ENCODE measurements at places on chromosomes 16 and 17. TPM values are rescaled to one million over a fixed set of nuclear protein-coding genes. Genes with fewer than 3 reads are reported as not detected.

DNA sequence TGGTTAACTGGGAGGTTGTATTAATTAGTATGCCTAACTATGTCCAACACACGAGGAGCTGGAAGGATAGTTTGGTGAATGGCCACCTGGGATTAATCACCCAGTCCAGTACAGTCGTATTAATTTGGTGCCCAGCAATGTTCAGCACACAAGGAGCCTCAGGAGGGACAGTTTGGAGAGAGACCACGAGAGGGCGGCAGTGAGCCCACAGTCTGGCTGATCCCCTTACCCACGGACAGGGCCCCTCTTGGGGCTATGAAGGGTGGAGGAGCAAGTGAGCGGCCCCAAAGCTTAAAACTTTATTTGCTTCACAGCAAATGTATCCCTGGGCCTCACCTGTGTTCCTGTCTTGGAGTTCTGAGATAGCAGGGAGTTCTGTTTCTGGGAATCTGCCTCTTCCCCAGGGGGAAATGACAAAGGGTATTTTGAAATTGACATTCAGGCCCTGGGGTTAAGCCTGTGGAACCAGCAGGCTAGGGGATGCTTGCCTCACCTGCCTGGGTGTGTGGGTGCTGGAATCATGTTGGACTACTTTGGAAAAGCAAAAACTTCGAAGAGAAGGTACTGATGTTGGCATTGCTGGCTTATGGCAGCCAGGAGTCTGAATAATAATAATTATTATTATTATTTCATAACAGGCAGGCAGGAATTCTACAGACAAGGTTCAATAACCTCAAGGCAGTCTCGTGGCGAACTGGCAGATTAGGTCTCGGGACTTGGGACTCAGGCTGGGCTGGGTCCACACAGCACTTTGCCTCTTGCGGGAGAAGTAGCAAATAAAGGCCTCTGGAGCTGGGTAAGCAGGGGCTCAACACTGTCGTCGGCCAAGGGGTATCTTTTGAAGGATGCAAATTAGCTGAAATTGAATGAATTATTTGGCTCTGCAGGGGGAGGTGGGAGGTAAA lies 227.6 kb upstream of the ASIC2 start:
- H3K4me1 ChIP-seq = no peaks in the 10 kb centered on the region
- H3K27me3 ChIP-seq = peaks cover 17% of the 10 kb centered on the region
- no peak overlapping the region for H3K27ac ChIP-seq
- peak; percentile 96 for DNase-seq

KRT222 gene
- 2.3 TPM for total RNA-seq

GRCh38 chr16:81720973-81721906 lies 57.9 kb upstream of the PLCG2 start:
- no peaks in the 10 kb centered on the region for H3K27me3 ChIP-seq
- H3K4me3 ChIP-seq = no peak overlapping the region
- H3K27ac ChIP-seq = no peak overlapping the region
- H3K36me3 ChIP-seq = no peaks in the 10 kb centered on the region
- no peaks in the 10 kb centered on the region for H3K4me1 ChIP-seq

AGRP gene
- not detected for total RNA-seq

PRR35 gene
- 0.62 TPM for total RNA-seq

- H3K4me1 ChIP-seq = peaks cover 7% of the 10 kb centered on the region
- peaks cover 26% of the 10 kb centered on the region for H3K27me3 ChIP-seq
- H3K27ac ChIP-seq = no peak overlapping the region
- H3K36me3 ChIP-seq = no peaks in the 10 kb centered on the region
These were observed 1.5 kb downstream of the ZFPM1 start for GRCh38 chr16:88454523-88454947.

GRCh38 chr16:56637814-56638750 lies at the start of gene MT1A:
Gene MT1A (plus strand): TSS chr16:56638666. CDS start chr16:56638739, 73 bp downstream.
- H3K4me3 ChIP-seq = peak within 1 kb of the TSS; percentile 70
- H3K36me3 ChIP-seq = no peaks in the 10 kb centered on the region
- DNase-seq = peak; percentile 88
- H3K27me3 ChIP-seq = peaks cover 100% of the 10 kb centered on the region
- no peak within 1 kb of the TSS for H3K27ac ChIP-seq

CRYM gene
- 14.2 TPM for total RNA-seq

NLGN2 gene
- total RNA-seq = 109 TPM

- H3K27me3 ChIP-seq = no peaks in the 10 kb centered on the region
- H3K36me3 ChIP-seq = peaks cover 25% of the 10 kb centered on the region
- no peak overlapping the region for H3K27ac ChIP-seq
- no peak overlapping the region for H3K4me3 ChIP-seq
- H3K4me1 ChIP-seq = peaks cover 34% of the 10 kb centered on the region
These were observed 936 bp upstream of the RASL10B start for GRCh38 chr17:35730400-35731005.

- no peaks in the 10 kb centered on the region for H3K36me3 ChIP-seq
- H3K4me1 ChIP-seq = no peaks in the 10 kb centered on the region
- H3K27me3 ChIP-seq = no peaks in the 10 kb centered on the region
- DNase-seq = peak; percentile 55
These were observed 41.3 kb downstream of the GAS7 start for GRCh38 chr17:10156948-10157607.

GRCh38 chr16:86584726-86585721 lies 6.7 kb downstream of the FOXL1 start:
- peaks cover 78% of the 10 kb centered on the region for H3K27me3 ChIP-seq
- DNase-seq = no peak
- no peaks in the 10 kb centered on the region for H3K4me1 ChIP-seq

C16orf96 gene
- total RNA-seq = 1.6 TPM

- peak overlapping the region; percentile 44 for H3K27ac ChIP-seq
- no peaks in the 10 kb centered on the region for H3K27me3 ChIP-seq
- DNase-seq = no peak
These were observed 47.5 kb downstream of the XYLT1 start for GRCh38 chr16:17423221-17423620.

- H3K4me3 ChIP-seq = no peak overlapping the region
- peaks cover 9% of the 10 kb centered on the region for H3K4me1 ChIP-seq
- no peaks in the 10 kb centered on the region for H3K27me3 ChIP-seq
- DNase-seq = peak; percentile 79
These were observed 8.4 kb upstream of the MEOX1 start for GRCh38 chr17:43669971-43670644.

- peak overlapping the region; percentile 91 for H3K4me3 ChIP-seq
- H3K27me3 ChIP-seq = no peaks in the 10 kb centered on the region
- no peak overlapping the region for H3K27ac ChIP-seq
- H3K36me3 ChIP-seq = peaks cover 47% of the 10 kb centered on the region
- peak; percentile 81 for DNase-seq
- peaks cover 10% of the 10 kb centered on the region for H3K4me1 ChIP-seq
These were observed 3.0 kb downstream of the PFN1 start for GRCh38 chr17:4945176-4945943.

DNA sequence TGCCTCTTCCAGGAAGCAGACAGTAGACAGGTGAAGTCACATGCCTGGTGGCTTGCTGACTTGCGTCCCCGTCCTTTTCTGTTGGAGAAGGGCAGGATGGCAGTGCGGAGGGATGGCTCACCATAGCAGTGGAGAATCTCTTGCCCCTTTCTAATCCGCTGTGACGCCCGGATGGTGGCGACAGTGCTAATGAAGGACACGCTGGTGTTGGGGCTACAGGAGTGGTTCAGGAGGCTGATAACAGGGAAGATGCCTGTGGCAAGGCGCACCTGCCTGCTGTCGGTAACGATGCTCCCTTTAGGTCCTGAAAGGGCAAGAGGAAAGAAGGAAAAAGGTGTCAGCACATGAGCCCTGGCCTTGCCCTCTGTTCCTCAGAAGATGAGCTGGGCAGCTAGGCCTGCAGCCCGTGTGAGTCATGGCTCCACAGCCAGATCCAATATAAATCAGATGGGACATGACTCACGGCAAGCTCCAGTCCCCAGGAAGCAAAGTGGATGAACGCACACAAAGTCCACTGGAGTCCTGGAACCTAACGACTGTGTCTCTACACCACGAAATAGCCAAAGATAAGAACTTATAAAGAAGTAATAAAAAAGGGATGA lies 25.5 kb downstream of the SERPINF1 start:
- no peaks in the 10 kb centered on the region for H3K27me3 ChIP-seq
- no peak overlapping the region for H3K27ac ChIP-seq
- no peak for DNase-seq
- no peaks in the 10 kb centered on the region for H3K4me1 ChIP-seq

KRT32 gene
- not detected for total RNA-seq

DNA sequence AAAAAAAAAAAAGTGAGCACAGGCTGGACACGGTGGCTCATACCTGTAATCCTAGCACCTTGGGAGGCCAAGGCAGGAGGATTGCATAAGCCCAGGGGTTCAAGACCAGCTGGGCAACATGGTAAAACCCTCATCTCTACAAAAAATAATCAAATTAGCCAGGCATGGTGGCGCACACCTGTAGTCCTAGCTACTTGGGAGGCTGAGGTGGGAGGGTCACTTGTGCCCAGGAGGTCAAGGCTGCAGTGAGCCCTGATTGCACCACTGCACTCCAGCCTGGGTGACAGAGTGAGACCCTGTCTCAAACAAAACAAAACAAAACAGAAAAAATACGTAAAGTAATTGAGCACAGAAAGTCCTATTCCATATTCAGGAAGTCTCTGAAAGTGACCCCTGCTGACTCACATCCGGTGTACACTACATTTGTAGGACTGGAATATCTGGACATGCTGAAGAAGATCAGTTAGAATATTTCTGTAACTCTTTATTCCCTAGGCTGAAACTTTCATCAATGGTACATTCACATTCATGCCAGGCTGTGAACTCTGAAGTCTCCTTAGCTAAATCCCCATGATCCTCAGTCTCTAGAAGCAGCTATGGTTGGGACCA lies 66.0 kb upstream of the HAS3 start:
- peaks cover 6% of the 10 kb centered on the region for H3K36me3 ChIP-seq
- H3K4me1 ChIP-seq = no peaks in the 10 kb centered on the region
- no peak overlapping the region for H3K4me3 ChIP-seq
- no peak overlapping the region for H3K27ac ChIP-seq
- H3K27me3 ChIP-seq = no peaks in the 10 kb centered on the region
- DNase-seq = no peak

HCRT gene
- total RNA-seq = not detected

ST6GALNAC1 gene
- not detected for total RNA-seq

CDRT15 gene
- not detected for total RNA-seq

GRCh38 chr17:81142301-81143199 lies 22.8 kb upstream of the PVALEF start:
- H3K36me3 ChIP-seq = no peaks in the 10 kb centered on the region
- no peaks in the 10 kb centered on the region for H3K27me3 ChIP-seq
- peak; percentile 95 for DNase-seq
- no peaks in the 10 kb centered on the region for H3K4me1 ChIP-seq
- H3K4me3 ChIP-seq = no peak overlapping the region
- H3K27ac ChIP-seq = no peak overlapping the region

GRCh38 chr16:4686497-4687210 lies 6.7 kb upstream of the NUDT16L1 start:
- no peaks in the 10 kb centered on the region for H3K27me3 ChIP-seq
- peaks cover 26% of the 10 kb centered on the region for H3K36me3 ChIP-seq
- H3K4me3 ChIP-seq = no peak overlapping the region

GRCh38 chr17:58331815-58332777 lies 3.5 kb upstream of the TSPOAP1 start:
- no peak overlapping the region for H3K4me3 ChIP-seq
- no peak for DNase-seq
- H3K4me1 ChIP-seq = no peaks in the 10 kb centered on the region
- H3K27me3 ChIP-seq = no peaks in the 10 kb centered on the region
- no peak overlapping the region for H3K27ac ChIP-seq
- H3K36me3 ChIP-seq = no peaks in the 10 kb centered on the region

TVP23A gene
- total RNA-seq = 11.7 TPM

DNA sequence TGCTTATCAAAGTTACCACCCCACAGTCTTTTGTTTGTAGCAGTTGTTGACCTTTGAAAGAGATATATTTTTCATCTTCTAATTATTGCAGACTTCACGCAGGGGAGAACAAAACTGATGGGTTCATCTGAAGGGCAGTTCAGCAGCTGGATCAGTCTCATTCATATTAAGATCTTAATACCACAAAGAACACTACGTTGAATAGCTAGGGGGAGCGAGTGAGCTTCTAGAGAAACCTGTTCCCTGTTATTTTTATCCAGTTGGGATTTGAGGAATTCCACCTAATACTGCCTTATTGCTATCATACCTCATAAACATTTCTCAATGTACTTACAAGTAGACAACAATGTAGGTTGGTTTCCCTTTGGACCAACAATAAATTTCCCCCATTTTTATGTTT lies 306.1 kb upstream of the KIF2B start:
- H3K27ac ChIP-seq = no peak overlapping the region
- no peaks in the 10 kb centered on the region for H3K36me3 ChIP-seq
- no peak for DNase-seq

DNA sequence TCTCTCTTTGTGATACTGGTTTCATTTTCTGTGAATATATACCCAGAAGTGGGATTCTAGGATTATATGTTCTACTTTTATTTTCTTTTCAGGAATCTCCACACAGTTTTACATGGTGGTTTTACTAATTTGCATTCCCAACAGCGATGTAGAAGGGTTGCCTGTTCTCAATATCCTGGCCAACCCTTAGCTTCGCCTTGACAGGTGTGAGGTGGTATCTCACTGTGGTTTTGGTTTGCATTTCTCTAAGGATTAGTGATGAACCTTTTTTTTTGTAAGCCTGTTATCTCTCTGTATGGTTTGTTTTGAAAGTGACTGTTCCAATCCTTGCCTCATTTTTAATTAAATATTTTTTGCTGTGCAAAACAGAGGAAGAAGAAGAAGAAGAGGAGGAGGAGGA lies 937.7 kb downstream of the CDH8 start:
- no peak for DNase-seq
- no peaks in the 10 kb centered on the region for H3K27me3 ChIP-seq
- H3K36me3 ChIP-seq = no peaks in the 10 kb centered on the region
- no peak overlapping the region for H3K27ac ChIP-seq

CES1 gene
- 1.3 TPM for total RNA-seq

DNA sequence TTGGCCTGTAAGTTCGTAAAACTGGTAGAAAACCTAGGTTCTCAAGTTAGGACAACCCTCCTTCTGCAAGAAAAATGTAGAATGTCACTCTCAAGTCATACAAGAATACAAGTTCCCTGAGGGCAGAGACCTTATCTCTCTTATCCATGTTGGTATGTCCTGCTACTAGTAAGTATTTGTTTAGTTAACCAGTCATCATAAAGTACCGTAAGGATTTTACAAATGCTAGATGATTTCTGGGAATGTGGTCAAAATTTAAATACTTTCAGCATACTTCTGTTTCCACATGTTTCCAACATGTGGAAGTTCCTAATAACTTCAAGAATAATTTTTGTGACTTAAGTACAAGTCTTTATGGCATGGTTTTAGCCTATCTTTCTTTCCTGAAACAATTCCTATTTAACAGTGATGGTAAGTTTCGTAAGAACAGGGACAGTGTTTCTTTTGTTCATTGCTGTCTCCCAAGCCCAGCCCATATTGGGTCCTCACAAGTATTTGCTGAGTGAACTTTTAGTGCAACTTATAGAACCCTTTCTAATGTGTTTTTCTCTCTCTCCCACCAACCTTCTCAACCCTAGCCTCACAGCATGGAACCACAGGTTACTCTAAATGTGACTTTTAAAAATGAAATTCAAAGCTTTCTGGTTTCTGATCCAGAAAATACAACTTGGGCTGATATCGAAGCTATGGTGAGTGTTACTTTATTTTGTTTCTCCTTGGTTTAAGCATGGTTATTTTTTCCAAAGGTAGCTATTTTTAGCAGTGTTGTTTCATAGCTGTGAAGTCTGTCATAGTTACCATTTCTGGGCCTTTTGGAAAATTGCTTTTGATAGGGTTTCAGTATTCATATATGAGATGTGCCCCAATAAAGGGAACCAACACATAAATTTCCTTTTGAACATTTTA lies 4.5 kb downstream of the NBR1 start:
- no peaks in the 10 kb centered on the region for H3K4me1 ChIP-seq
- peaks cover 49% of the 10 kb centered on the region for H3K36me3 ChIP-seq
- DNase-seq = no peak
- H3K4me3 ChIP-seq = no peak overlapping the region
- H3K27ac ChIP-seq = no peak overlapping the region

- DNase-seq = peak; percentile 59
- H3K27ac ChIP-seq = no peak overlapping the region
- H3K4me1 ChIP-seq = no peaks in the 10 kb centered on the region
- H3K36me3 ChIP-seq = no peaks in the 10 kb centered on the region
- H3K27me3 ChIP-seq = peaks cover 6% of the 10 kb centered on the region
- H3K4me3 ChIP-seq = no peak overlapping the region
These were observed 138.3 kb downstream of the CHD9NB start for GRCh38 chr16:52914428-52914827.

Measured in endodermal cell (in vitro differentiated cells).